ENCODE measurements at places on chromosomes 5 and 9.

GRCh38 chr5:91174396-91174795, 208.7 kb downstream of the ARRDC3 start:
- no peak for DNase-seq

- DNase-seq: no peak
Measured at GRCh38 chr9:111163716-111164389, 125.6 kb upstream of the LPAR1 start.

DNA sequence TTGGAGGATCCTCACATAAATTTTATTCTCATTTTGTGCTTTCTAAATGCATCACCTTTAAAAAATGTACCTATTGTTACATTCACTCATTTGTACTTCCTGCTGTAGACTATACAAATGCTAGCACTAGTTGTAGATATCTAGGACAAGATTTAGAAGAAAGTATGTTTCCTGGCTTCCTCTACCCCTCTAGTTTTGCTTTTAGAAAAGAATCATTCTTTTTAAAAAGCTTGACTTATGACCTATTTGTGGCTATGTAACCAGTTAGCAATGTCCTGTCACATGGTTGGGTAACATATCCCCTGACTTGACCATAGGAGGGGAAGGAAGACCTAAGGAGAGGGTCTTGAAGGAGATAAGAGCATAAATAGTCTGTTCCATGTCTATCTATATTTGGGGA, 13.3 kb downstream of the CAMK4 start:
- no peak for DNase-seq

- no peak for DNase-seq
Measured at GRCh38 chr9:96169484-96169883, 132.5 kb downstream of the HSD17B3 start.

- no peak for DNase-seq
Measured at GRCh38 chr9:110251212-110251611, 5.1 kb downstream of the TXN start.

DNA sequence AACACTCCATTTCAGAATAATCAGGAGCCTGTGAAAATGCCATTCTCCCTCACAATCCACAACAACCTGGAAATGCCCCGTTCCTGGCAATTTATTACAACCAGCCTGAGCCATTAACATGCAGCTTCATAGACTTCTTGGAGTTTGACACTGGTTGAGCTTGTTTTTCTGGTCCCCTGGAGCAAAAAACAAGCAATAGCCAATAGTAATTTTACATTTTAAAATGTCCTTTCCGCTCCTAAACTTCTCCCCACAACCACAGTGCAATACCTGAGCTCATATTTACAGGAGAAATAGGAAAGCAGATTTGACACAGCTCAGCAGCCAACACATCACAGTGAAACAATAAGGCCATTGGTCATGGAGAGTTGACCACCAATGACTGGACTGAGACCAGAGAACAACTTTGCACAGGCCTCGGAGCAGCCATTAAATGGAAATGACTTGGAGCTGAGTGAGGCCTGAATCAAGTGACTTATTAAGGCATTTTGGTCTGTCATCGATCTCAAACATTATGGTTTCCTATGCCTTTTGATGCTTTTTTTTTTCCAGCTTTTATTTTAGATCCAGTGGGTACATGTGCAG, 73.0 kb downstream of the ENC1 start:
- DNase-seq: no peak

GRCh38 chr9:127806871-127807270, 4.2 kb downstream of the FPGS start:
- DNase-seq: no peak

GRCh38 chr5:93078082-93079038, 502.7 kb downstream of the NR2F1-AS1 start:
- no peak for DNase-seq

DNA sequence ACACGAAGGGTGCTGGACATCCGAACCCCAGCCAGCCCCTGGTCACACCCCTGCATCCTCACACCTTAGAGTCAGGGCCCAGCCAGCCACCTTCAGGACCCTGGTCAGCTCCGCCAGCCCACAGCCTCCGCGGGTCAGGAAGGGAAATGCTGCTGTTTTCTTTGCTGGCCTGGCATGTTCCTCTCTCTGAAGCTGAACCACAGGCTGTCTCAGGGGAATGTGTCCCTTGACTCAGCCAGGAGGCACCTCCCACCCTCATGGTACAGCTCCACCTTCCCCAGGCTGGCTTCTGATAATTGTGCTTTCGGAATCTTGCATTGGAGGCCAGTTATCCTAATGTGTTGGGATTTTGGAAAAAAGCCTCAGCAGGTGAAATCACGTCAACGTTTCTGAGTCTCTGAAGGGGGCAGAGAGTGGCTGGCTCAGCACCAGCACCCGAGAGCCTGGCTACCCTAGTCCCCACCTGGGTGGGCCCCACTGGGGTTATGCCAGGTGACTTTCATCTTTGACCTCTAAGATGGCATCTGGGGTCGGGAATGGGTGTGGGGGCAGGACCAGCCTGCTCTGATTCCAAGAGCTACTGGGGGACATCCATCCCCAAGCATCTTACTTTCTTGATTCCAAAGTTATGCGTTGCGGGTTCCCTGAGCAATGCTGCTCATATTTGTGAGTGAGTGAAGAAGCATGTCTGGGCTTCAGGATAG, 9.8 kb upstream of the OLFM1 start:
- no peak for DNase-seq

DNA sequence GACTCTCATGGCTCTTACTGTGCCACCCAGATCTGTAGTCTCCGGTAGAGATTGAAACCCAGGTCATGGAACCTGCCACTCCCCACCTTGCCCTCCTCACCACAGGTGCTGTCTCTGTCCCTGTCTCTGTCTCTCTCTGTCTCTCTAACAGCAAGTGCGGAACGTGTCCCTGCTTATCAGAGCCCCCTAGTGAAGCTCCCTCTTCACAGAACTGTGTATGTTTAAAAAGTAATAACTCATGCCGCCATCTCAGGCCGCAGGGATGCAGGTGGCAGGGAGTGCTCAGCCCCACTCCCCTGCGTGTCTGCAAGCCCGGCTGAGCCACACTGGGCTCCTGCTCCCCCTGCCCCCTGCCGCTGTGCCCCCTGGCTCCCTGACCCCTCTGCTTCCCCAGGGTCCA, 43.8 kb downstream of the UNC5A start:
- no peak for DNase-seq

DNA sequence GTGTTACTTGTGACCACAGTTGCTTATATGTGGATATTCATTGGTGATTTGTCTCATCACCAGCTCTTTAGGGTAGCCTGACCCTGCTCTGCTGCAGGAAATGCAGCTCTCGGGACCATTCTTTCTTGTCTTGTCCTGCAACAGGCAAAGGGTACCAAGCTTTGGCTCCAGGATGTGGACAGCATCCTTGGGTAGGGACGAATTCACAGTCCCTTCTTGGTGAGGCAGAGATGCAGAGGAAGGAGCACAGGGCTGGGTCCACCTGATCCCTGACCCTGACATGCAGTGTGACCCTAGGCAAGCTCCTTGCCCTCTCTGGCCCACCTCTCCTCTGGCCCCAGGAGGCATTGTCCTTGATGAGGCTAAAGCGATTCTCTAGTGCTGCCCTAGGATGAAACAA, 37.0 kb upstream of the SYNPO start:
- no peak for DNase-seq

GRCh38 chr9:98951967-98952366, 8.3 kb downstream of the COL15A1 start:
- no peak for DNase-seq

DNA sequence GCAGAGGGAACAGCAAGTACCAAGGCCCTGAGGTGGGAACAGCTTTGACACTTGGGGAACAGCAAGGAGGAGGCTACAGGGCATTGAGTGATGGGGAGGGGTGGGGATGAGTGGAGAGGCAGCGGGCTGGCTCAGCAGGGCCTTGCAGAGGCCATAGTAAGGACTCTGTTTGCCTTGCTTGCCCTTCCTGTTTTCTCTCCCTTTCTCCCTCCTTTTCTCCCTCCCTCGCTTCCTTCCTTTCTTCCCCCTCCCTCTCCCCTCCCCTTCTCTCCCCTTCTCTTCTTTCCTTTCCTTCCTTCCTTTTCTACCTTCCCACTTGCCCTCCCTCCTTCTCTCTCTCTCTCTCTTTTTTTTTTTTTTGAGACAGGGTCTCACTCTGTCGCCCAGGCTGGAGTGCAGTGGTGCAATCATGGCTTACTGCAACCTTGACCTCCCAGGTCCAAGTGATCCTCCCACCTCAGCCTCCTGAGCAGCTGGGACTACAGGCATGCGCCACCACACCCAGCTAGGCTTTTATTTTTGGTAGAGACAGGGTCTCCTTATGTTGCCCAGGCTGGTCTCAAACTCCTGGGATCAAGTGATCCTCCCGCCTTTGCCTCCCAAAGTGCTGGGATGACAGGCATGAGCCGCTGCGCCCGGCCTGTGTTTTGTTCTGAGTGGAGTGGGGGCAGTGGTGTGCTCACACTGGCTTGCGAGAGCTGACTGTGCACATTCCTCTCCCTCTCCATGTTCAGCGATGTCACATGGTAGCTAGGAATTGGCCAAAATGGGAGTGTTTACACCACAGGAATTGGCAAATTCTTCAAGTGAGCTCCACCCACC, 17.1 kb downstream of the IER5L start:
- DNase-seq: no peak

DNA sequence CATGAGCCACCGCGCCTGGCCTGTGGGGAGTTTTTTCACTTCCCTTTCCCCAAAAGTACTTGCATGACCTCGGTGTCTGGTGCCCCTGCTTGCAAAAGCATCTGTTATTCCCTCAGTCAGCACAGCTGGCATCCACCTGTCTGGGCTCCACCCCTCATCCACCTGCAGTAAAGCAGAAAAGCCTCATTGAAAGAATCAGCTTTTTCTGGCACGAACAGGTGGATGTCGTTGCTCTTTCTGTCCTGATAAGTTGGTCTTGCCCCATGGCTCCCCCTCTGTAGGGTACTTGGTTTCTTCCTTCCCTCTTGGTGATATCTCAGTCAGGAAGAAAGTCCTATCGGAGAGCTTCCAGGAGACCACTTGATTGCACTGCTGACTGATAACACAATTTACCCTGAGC, 37.4 kb downstream of the WWC1 start:
- no peak for DNase-seq

GRCh38 chr5:64789457-64789856, 20.7 kb downstream of the CWC27 start:
- no peak for DNase-seq

GRCh38 chr5:98464737-98465330, 308.6 kb upstream of the RGMB start:
- DNase-seq: no peak

GRCh38 chr9:23743036-23743435, 83.0 kb downstream of the ELAVL2 start:
- no peak for DNase-seq

- DNase-seq: no peak
Measured at GRCh38 chr9:134571326-134571931, 70.2 kb upstream of the COL5A1 start.

GRCh38 chr9:131539223-131539923, 6.0 kb upstream of the PRRT1B start:
- DNase-seq: no peak

- no peak for DNase-seq
Measured at GRCh38 chr9:17751486-17751885, 172.6 kb downstream of the SH3GL2 start.

GRCh38 chr9:87278971-87279733, 218.5 kb upstream of the DAPK1 start:
- no peak for DNase-seq

DNA sequence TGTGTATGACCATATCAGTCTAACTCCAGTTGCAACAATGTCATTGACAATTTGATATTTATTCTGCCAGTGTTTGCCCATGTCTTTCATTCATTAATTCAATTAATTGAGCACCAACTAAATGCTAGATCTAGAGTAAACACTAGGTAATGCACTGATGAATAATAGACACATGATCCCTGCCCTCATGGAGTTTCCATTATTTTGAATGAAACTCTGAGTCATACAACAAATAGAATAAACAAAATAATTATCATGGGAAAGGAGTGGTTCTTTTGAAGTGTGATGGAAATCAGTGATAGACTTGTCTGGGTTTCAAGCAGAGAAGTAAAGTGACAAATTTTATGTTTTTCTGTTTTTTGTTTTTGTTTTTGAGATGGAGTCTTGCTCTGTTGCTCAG, 4.6 kb downstream of the ARHGEF37 start:
- DNase-seq: no peak

DNA sequence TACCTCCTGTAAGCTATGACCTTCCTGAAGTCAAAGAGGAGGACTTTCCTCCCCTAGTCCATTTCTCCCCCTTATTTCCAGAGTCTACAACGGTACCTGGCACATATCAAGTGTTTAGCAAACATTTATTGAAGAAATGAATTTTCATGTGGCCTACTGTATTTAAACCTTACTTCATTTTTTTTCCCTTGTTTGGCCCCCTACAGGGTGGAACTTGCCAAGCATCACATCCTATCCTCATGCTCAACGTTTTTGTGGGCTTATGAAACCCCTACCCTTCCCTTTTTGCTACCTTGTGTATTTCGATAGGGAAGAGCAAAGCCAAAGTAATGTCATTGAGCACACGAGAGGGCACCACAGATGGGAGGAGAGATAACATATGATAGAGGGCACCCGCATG, 1857.8 kb upstream of the WWC1 start:
- DNase-seq: no peak

GRCh38 chr5:164818445-164818844, 1313.0 kb downstream of the MAT2B start:
- DNase-seq: no peak
